ENCODE measurements at places on chromosomes 3 and 15. TPM values are rescaled to one million over a fixed set of nuclear protein-coding genes. Genes with fewer than 3 reads are reported as not detected.

DNA sequence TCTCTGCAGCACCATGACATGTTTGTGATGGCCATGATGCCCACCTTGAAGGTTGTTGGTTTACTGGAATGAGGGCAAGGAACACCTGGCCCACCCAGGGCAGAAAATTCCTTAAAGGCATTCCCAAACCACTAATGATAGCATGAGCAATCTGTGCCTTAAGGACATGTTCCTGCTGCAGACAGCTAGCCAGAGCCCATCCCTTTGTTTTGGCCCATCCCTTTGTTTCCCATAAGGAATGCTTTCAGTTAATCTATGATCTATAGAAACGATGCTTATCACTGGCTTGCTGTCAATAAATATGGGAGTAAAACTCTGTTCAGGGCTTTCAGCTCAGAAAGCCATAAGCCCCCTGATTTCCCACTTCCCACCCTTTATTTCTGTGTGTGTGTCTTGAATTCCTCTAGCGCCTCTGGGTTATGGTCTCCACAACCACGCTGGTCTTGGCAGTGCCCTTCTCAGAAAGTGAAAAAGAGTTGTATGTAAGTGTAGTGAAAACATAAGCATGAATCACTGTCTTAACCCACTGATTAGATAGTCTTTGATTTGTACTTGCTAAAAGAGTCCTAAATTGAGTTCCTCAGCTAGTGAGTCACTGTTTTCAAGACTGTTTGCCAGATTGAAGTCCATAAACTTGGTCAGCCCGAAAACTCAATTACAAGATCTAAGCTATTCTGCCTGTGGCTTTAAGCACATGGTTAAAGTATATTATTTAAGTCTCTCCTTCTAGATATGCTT is 19.0 kb upstream of the CCR2 start:
- peaks cover 18% of the 10 kb centered on the region for H3K4me1 ChIP-seq
- DNase-seq = peak; percentile 48
- H3K27ac ChIP-seq = peak overlapping the region; percentile 27

GRCh38 chr3:52333869-52334557 is 17.9 kb downstream of the DNAH1 start:
- H3K27me3 ChIP-seq = no peaks in the 10 kb centered on the region
- H3K27ac ChIP-seq = no peak overlapping the region
- H3K4me1 ChIP-seq = no peaks in the 10 kb centered on the region
- H3K36me3 ChIP-seq = peaks cover 1% of the 10 kb centered on the region

The KIF15 gene
- 32.4 TPM for total RNA-seq

GRCh38 chr3:186682812-186683211 is 17.0 kb downstream of the HRG start:
- H3K4me1 ChIP-seq = peaks cover 6% of the 10 kb centered on the region
- H3K4me3 ChIP-seq = no peak overlapping the region
- H3K27me3 ChIP-seq = peaks cover 85% of the 10 kb centered on the region
- no peak overlapping the region for H3K27ac ChIP-seq
- no peak for DNase-seq

DNA sequence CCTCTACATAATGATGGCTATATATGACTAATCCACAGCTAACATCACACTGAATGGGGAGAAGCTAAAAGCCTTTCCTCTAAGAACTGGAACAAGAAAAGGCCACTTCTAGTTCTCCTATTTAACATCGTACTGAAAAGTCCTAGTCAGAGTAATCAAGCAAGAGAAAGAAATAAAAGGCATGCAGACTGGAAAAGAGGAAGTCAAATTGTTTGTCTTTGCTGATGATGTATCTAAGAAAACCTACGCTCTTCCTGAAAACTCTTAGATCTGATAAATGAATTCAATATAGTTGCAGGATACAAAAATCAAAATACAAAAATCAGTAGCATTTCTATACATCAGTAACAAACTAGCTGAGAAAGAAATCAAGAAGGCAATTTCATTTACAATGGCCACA is 116.9 kb downstream of the TP63 start:
- H3K27me3 ChIP-seq = no peaks in the 10 kb centered on the region
- no peak overlapping the region for H3K4me3 ChIP-seq
- peaks cover 6% of the 10 kb centered on the region for H3K4me1 ChIP-seq
- H3K36me3 ChIP-seq = peaks cover 10% of the 10 kb centered on the region
- H3K27ac ChIP-seq = no peak overlapping the region

GRCh38 chr3:180631317-180631716 is 29.4 kb downstream of the TTC14 start:
- no peaks in the 10 kb centered on the region for H3K36me3 ChIP-seq
- H3K4me1 ChIP-seq = peaks cover 14% of the 10 kb centered on the region
- no peak for DNase-seq
- H3K27me3 ChIP-seq = peaks cover 32% of the 10 kb centered on the region

GRCh38 chr3:48364840-48365239 is 7.2 kb upstream of the FBXW12 start:
- DNase-seq = no peak
- H3K27me3 ChIP-seq = no peaks in the 10 kb centered on the region
- H3K4me3 ChIP-seq = no peak overlapping the region
- H3K36me3 ChIP-seq = peaks cover 8% of the 10 kb centered on the region
- no peak overlapping the region for H3K27ac ChIP-seq

DNA sequence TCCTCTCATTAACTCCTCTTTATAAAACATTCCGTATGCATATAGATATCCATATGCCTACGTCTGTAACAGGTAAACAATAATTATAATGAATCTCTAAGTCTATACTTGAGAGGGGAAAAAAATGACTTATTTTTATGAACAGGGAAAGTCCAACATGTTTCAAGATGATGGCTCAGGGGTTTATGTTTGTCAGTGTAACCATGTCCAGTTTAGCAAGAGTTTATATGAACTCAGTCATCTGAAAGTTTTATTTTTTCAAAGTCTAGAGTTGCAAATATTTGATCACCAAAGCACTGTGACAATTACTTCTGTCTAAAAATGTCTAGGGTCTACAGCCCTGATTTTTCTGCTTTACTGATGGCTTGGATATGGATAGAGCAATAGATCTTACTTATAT is 559.4 kb upstream of the KCNMB2 start:
- no peak for DNase-seq
- no peaks in the 10 kb centered on the region for H3K27me3 ChIP-seq
- H3K4me3 ChIP-seq = no peak overlapping the region
- H3K4me1 ChIP-seq = peaks cover 13% of the 10 kb centered on the region
- no peak overlapping the region for H3K27ac ChIP-seq
- no peaks in the 10 kb centered on the region for H3K36me3 ChIP-seq

DNA sequence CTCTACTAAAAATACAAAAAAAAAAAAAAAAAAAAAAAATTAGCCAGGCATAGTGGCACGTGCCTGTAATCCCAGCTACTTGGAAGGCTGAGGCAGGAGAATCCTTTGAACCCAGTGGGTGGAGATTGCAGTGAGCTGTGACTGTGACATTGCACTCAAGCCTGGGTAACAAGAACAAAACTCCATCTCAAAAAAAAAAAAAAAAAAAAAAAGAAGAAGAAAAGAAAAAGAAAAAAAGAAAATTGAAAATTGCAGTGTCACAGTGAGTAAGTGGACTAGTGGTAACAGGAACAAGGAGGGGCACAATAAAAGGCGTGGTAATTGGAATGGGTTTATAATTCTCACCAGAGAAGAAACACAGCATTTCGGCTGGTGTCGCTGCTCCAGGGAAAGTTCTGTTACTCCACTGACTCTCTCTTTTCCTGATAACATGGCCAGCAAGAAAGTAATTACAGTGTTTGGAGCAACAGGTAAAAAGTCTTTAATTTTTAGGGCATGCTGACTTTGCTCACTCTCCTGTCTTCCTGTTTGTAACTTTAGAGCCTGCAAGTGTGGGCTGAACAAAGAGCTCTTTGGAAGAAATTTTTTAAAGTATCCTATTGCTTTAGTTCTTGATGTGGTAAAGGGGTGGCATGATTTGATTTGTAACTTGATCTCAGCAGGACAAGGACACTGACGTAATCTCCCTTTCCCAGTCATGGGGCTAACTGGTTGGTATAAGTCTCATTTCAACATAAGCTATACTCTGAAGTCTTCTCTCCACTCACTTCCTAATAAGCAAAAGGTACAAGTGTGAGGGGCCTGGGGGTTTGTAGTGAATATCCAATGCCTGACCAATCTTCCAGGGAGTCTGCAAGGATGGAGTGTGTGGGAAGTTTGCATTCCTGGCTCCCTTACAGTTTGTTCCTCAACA is 22.1 kb upstream of the TRA2B start:
- no peak overlapping the region for H3K27ac ChIP-seq
- H3K4me1 ChIP-seq = peaks cover 5% of the 10 kb centered on the region
- H3K27me3 ChIP-seq = no peaks in the 10 kb centered on the region
- no peak for DNase-seq
- H3K4me3 ChIP-seq = no peak overlapping the region
- H3K36me3 ChIP-seq = peaks cover 2% of the 10 kb centered on the region

DNA sequence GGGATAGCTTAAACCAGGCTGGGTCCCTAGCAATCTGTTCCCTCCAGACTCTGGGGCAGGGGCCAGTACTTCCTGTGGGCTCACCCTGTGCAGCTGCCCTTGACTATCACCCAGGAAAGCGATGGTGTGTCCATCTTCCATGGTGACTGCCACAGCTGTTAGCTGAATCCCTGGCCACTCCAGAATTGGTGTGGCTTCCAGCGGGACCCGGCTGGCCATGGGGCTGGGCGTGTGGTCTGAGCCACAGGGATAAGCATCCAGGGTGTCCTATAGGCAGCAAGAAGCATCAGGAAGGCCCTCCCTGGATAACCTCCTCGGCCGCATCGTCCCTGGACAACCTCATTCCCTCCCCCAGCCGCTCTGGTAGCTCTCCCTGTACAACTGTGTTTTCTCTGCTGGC is 7.2 kb downstream of the PLXNB1 start:
- H3K27me3 ChIP-seq = peaks cover 10% of the 10 kb centered on the region
- H3K4me3 ChIP-seq = no peak overlapping the region
- H3K27ac ChIP-seq = no peak overlapping the region
- H3K4me1 ChIP-seq = no peaks in the 10 kb centered on the region

DNA sequence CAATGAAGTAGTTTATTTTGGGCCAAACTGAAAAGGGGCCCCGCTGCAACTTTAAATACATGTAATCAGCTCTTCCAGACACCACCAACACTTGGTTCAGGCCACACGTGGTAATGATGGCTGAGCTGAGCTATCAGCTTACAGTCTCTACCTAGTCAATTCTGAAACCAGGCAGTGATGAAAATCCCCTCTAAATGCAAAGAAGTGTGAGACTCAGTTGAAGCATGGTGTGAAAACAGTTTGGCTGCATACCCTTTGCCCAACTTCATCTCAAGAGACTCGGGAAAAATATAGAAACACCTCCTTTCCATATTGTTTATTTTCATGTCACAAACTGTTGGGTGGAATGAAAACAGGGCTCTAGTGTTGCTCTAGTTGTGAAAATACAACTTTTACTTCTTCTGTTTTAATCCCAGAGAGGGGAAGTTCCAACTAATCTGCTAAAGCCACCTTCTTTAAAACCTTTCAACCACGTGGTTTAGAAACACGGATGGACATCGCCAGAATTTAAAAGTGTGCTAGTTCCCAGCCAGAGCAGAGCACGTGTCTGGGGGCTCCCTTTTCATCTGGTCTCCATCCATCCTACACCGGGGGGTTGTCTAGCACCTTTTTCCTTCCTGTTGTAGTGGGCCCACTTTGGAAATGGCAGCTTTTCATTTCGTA is 229.1 kb downstream of the EPHB1 start:
- no peak for DNase-seq
- no peak overlapping the region for H3K4me3 ChIP-seq
- H3K27me3 ChIP-seq = no peaks in the 10 kb centered on the region
- H3K36me3 ChIP-seq = no peaks in the 10 kb centered on the region
- no peak overlapping the region for H3K27ac ChIP-seq
- H3K4me1 ChIP-seq = no peaks in the 10 kb centered on the region

The ZNF660 gene
- total RNA-seq = 0.50 TPM

The DIPK2A gene
- 10.4 TPM for total RNA-seq

- no peak for DNase-seq
- no peaks in the 10 kb centered on the region for H3K27me3 ChIP-seq
- peak overlapping the region; percentile 98 for H3K4me3 ChIP-seq
- peak overlapping the region; percentile 60 for H3K27ac ChIP-seq
- H3K36me3 ChIP-seq = peaks cover 4% of the 10 kb centered on the region
Observed at GRCh38 chr3:153165261-153165681, 3.2 kb downstream of the RAP2B start.

The EFCAB12 gene
- 1.4 TPM for total RNA-seq

The PLAAT1 gene
- total RNA-seq = not detected

GRCh38 chr3:39144095-39144747 is 9.2 kb downstream of the CSRNP1 start:
- H3K4me1 ChIP-seq = peaks cover 67% of the 10 kb centered on the region
- peaks cover 40% of the 10 kb centered on the region for H3K36me3 ChIP-seq
- H3K4me3 ChIP-seq = no peak overlapping the region
- peak overlapping the region; percentile 49 for H3K27ac ChIP-seq
- no peak for DNase-seq

The C3orf22 gene
- not detected for total RNA-seq

DNA sequence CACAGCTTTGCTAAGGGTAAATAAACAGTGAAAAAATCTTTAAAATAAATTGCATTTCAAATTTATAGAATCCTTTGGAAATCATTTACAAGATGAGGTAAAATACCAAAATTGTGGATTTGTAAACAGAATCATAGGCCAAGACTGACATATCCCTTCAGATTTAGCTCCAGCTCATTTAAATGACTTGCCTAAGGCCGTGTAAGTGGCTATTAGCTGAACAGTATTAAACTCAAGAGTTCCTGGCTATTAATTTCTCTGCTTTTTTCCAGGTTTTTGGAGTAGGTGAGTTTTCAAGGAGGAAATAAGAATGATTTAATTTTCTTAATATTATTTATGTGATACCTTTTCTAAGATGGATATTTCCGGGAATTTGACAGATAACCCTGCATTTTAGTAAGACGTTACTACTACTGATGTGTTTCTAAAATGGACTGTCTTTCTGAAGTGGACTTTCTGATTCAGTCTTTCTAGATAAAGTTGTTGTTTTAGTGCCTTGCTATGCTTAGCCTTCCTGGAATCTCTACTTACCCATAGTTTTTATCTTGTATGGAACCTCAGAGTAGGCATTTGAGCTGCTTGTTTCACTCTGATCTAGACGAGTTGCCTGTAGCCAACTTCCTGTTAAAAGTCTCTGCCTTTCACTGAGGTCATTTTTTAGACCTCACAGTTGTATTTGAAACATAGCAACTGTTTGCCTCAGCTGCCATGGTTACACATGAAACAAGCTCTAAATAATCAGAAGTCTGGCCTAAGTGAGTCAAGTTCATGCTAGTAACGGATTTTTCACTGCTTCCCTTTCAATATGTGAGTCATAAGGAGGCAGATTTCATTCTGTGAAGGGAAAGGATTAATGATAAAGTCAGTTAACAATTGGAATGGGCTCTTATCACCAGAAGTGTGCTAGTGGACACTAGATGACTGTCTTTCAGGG is 127.0 kb downstream of the KLHL25 start:
- H3K4me1 ChIP-seq = peaks cover 33% of the 10 kb centered on the region
- H3K36me3 ChIP-seq = peaks cover 56% of the 10 kb centered on the region
- H3K4me3 ChIP-seq = peak overlapping the region; percentile 46
- DNase-seq = peak; percentile 64

GRCh38 chr3:129045675-129046036 is 14.9 kb upstream of the GP9 start:
- peaks cover 9% of the 10 kb centered on the region for H3K36me3 ChIP-seq
- peak; percentile 60 for DNase-seq
- peak overlapping the region; percentile 47 for H3K4me3 ChIP-seq
- H3K27me3 ChIP-seq = no peaks in the 10 kb centered on the region
- no peak overlapping the region for H3K27ac ChIP-seq
- peaks cover 4% of the 10 kb centered on the region for H3K4me1 ChIP-seq

- H3K4me3 ChIP-seq = no peak overlapping the region
- H3K36me3 ChIP-seq = no peaks in the 10 kb centered on the region
- no peak for DNase-seq
- peaks cover 19% of the 10 kb centered on the region for H3K4me1 ChIP-seq
Observed at GRCh38 chr15:63918317-63918672, 84.5 kb upstream of the HERC1 start.

All from activated T-cell treated with anti-CD3 and anti-CD28 coated beads, Interleukin-2, amount 50 U/mL, for 72 hours (primary cell).